ENCODE measurements at places on chromosomes 1 and 21.

GRCh38 chr1:158147869-158148268, 32.8 kb upstream of the CD1D start:
- no peak for DNase-seq

- no peak for DNase-seq
These were observed 31.5 kb upstream of the CD1D start for GRCh38 chr1:158149175-158149574.

GRCh38 chr1:111719674-111720132, 19.5 kb downstream of the INKA2 start:
- DNase-seq = no peak

- DNase-seq = no peak
These were observed 91.9 kb downstream of the URB2 start for GRCh38 chr1:229717786-229718576.

GRCh38 chr1:150906813-150907212, 19.4 kb upstream of the SETDB1 start:
- DNase-seq = no peak

DNA sequence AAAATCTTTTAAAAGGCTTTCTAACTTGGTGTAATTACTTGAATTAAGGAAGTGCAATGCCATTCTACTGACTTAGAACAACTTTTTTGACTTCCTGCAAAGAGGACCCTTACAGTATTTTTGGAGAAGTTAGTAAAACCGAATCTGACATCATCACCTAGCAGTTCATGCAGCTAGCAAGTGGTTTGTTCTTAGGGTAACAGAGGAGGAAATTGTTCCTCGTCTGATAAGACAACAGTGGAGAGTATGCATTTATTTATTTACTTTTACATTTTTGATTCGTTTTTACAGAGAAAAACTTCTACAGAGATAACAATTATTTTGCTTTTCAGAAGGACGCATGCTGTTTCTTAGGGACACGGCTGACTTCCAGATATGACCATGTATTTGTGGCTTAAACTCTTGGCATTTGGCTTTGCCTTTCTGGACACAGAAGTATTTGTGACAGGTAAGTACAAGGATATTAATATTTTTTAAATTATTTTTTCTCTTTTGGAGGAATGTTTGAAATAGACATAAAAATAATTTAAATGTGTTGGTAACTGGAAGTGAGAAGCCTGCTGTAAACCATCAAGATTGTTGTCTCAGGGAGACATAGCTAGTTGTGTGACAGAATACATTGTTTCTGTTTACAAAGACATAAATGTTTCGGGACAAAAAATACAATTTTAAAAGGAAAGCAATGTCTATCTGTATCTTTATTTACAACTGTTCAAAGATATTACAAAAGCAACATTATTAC, at the start of gene PTPRC:
PTPRC (plus strand) TSS at position 147 of the 742 bp plus-strand sequence; CDS start at position 376, 229 bp downstream.
- DNase-seq = no peak

GRCh38 chr21:37006486-37007291, at the start of gene RIPPLY3:
TSS of gene RIPPLY3 (plus strand) at chr21:37006702. CDS start at chr21:37006773, 71 bp downstream.
- no peak for DNase-seq

DNA sequence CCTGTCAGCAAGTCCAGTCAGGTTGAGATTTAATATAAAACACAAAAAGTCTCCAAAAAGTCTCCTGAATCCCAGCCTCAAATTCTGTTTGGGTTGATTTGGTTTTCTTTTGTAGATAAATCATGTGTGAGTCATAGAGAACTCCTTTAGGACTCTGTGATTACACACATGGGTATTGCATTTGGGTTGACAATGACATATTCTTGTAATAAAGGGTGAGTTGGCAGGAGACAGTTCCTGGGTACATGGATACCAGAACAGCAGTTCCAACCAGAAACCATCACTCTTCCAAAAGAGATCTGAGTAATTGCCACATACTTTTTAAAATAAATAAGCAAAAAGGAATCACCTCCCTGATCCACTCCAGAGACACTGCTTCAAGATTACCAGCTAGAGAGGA, 8.9 kb downstream of the CR2 start:
- DNase-seq = no peak

- DNase-seq = no peak
These were observed 308.7 kb upstream of the PRMT6 start for GRCh38 chr1:106747791-106748190.

- DNase-seq = no peak
These were observed 38.5 kb downstream of the EIF2D start for GRCh38 chr1:206573762-206574161.

DNA sequence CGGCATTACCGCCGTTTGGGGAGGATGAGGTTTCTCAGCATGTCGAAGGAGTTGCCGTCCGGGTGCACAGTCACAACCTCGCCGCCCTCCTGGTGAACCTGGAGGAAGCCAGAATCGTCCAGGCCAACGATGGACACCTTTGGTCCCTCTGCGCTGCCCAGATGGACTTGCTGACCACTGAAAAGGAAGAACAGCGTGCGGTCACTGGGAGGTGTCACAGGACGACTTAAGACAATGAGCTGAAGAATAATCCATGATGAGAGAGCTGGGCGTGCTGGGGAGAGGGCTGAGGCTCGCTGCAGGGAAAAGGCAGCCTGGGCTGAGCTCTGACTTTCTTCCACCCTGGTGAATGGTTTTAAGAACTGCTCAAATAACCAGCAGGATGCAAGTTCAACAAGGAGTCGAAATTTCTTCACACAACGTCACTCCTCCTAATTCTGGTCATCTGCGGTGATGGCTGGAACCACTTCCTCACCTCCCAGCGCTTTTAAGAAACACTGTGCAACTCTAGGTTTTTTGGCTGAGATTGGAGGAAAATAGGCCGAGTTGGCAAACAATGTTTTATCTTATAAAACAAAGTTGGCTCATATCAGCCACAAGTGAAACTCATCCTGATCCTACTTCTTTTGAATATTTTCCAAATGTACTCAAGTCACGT, 55.5 kb downstream of the SIM2 start:
- DNase-seq = no peak

- DNase-seq = no peak
These were observed 41.7 kb downstream of the COL24A1 start for GRCh38 chr1:86114816-86115400.

DNA sequence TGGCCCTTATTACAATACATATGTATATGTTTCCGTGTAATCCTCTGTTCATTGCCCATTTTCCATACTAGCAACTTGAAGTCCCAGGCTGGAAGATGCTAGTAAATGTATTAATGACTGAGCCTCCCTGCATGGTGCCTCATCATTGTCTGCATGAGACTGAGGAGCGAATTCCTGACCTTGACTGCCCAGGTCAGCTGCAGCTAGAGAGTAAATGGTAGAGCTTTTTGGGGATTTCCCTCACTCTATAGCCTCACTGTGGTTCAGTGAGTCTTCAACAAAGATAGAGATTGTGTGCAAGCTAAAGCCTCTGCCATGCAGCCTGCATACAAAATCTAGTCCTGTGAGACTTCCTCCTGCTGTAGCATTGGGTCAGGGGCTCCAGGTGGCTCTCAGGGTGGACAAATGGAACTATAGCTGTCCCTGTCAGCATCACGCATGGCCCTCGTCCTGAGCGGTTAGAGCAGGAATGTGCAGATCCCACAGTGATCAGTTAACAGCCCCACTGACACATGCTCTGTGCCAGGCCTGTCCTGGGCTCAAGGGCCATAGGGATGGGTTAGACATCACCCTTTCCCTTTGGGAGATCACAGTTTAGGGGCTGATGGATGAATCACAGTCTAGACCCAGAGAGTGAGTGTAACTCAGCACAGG, 741.7 kb downstream of the MATN1 start:
- DNase-seq = no peak

DNA sequence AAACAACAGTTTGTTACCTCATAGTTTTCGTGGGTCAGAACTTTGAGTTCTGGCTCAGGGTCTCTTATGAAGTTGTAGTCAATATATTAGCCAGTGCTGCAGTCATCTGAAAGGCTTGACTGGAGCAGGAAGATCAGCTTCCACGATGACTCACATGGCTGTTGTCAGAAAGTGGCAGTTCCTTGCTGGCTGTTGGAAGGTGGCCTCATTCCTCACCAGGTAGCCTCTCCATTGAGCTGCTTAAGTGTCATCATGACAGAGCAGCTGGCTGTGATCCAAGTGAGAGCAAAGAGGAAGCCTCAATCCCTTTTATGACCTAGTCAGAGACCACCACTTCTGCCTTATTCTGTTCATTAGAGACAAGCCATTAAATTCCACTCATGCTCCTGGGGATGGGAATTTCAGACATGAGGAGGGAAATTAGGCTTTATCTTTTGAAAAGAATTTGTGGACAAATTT, 5.6 kb downstream of the OSBPL9 start:
- DNase-seq = peak; percentile 20

GRCh38 chr1:18119771-18120377, 12.3 kb downstream of the IGSF21 start:
- DNase-seq = no peak

DNA sequence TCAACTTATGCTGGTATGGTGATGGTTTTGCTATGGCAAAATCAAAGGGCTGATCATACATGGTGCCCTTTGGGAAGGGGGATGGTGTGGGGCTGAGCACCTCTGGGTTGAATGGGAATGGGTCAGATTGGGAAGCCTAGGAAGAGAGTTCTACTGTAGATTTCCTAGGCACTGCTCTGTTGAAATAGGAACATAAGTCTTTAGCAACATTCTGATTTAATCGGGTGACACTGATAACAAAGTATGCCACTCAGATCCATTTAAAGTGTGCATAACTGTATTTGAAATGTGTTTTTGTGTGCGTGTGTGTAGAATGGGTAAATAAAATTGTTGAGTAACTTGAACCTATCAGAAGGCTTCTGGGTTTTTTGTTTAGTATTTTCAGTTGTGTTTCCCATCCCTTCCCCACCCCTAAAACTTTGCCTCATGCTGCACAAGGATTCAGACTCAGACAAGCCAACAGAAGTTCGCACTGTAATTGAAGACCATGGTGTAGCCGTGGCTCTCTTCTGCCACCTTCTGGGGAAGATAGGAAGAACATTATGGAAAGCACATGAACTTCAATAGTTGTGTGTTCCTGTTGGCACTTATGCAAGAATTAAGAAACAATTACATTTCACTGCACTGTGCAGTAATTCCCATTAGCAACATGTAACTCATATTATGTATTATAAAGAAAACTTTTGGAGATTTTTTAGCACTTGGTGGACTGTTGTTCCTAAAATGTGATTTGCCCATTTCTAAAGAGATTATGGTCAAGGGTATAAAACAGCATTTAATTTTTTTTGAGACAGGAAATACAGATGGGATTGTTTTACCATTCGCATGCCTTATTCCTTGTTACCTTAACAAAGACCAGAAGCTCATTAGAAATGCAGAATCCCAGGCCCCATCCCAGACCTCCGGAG, 10.9 kb upstream of the C4BPB start:
- peak; percentile 47 for DNase-seq

DNA sequence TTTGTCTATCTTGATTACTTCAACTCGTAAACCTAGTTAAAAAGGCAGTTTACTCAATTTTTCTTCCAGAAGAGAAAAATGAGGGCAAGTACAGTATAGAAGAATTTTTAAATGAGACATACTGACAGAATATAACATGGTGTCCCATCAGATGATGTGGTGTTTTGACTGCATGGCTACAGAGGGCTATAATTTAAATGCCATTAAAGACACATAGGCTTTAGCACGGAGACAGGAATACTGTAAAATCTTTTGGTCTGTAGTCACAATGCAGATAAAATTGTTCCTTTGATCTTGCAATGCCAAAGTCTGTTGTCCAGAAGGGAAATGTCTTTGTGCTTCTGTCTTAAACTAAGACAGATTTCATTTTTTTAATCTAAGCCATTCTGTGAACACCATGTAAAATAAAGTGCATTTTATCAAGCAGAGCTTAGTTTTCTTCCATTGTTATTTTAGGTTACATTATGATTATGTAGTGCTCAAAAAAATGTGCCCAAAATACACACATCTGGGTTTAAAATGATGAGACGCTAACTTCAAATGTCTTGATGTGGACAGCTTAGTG, 249.6 kb downstream of the PTPRC start:
- DNase-seq = no peak

All from stimulated activated CD4-positive, alpha-beta T cell treated with anti-CD3 and anti-CD28 coated beads, Interleukin-1b, Interleukin-23, amount 100 ng/mL, for 48 hours (primary cell).